Cardiac fibroblast (primary cell): ENCODE measurements at places on chromosomes 1 and 21.
A peak's percentile ranks its signal among the peaks of the same experiment; 100 is the strongest.

DNA sequence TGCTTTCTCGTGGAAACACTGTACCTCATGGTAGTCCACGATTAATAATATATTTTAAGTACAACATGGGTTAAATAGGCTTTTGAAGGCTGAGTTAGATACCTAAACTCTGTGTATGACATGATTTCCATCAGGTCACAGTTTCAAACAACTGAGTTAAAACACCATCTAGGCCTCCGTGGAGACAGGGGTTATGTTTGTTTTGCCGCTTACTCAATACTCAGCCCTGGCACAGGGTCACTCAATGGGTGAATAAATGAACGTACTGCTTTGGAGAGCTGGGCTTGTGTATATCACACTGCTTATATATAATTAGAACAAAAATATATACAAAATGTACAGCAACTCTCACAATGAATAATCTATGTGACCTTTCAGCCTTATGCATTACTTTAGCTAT lies 72.5 kb downstream of the PLPPR5 start:
- DNase-seq, result no peak

DNA sequence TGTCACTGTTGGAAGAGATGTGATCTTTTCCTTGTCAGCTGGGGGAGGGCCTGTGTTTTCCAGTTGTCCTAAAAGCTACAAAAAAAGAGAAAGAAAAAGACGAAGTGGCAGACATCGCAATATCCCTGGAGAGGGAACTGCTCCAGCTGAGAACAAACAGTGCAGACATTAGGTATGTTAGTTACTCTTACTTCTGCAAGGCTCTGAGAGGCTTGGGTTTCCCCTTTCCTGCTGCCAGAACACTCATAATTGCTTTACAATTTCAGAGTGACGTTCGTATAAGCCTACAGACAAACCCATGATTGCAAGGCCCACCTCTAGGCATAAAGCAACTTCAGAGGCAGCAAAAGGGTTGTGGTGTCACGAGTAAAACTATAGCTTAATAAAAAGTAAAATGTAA lies 31.1 kb downstream of the CD160 start:
- DNase-seq, result no peak

DNA sequence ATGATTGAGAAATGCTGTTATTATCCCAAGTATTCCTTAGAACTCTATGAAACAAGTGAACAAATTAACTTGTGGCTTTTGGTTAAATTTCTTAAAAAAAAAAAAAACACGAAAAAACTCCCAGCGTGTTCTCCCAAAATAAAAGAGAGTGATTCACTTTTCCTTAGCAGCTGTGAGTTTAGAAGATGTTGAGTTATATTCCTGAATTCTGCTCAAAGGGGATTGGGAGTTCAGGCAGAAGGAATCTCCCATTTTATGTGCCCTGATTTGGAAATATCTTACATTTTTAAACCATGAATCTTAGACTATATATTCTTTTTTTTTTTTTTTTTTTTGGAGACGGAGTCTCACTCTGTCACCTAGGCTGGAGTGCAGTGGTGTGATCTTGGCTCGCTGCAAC lies 34.3 kb downstream of the SMG7 start:
- peak; percentile 18 for DNase-seq

GRCh38 chr1:209808059-209808581 lies 2.2 kb upstream of the IRF6 start:
- peak; percentile 94 for DNase-seq

DNA sequence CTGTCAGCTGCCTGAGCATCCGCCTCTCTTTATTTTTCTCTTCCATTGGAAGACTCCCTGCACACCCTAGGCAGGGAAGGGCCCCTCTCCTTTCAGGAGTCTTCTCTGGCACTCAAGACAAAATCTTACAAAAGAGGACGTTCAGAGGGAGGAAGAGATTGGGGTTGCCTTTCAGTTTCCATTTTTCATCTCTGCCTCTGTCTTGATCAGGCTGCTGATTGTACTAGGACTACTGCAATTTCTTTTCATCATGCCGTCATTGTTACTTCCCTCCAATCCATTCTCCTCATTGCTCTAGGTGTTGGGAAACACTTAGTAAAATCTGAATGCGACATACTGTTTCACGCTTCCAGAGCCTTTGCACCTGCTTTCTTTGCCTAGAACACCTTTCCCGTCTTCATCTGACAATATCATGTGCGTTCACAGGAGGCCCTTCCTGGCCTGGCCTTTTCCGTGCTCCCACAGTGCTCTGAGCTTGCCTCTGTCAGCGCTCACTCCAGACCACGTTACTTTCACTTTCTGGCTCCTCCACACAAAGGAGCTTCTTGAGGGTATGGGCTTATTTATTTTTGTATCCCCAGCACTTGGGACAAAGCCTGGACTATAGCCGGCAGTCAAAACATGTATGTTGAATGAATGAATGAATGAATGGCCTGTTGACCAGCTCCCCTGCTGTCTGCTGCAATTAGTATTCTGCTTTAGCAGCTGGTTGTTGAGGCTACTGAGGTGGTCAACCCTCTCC lies 10.9 kb downstream of the LRRC71 start:
- no peak for DNase-seq

- DNase-seq, result no peak
Observed at GRCh38 chr1:38336301-38336923, 289.8 kb upstream of the POU3F1 start.

GRCh38 chr1:150621497-150622302 lies 7.7 kb downstream of the ENSA start:
- DNase-seq, result peak; percentile 86

- DNase-seq, result no peak
Observed at GRCh38 chr1:217369271-217369981, 261.5 kb downstream of the GPATCH2 start.

GRCh38 chr1:37433171-37433570 lies 41.2 kb upstream of the ZC3H12A start:
- no peak for DNase-seq

DNA sequence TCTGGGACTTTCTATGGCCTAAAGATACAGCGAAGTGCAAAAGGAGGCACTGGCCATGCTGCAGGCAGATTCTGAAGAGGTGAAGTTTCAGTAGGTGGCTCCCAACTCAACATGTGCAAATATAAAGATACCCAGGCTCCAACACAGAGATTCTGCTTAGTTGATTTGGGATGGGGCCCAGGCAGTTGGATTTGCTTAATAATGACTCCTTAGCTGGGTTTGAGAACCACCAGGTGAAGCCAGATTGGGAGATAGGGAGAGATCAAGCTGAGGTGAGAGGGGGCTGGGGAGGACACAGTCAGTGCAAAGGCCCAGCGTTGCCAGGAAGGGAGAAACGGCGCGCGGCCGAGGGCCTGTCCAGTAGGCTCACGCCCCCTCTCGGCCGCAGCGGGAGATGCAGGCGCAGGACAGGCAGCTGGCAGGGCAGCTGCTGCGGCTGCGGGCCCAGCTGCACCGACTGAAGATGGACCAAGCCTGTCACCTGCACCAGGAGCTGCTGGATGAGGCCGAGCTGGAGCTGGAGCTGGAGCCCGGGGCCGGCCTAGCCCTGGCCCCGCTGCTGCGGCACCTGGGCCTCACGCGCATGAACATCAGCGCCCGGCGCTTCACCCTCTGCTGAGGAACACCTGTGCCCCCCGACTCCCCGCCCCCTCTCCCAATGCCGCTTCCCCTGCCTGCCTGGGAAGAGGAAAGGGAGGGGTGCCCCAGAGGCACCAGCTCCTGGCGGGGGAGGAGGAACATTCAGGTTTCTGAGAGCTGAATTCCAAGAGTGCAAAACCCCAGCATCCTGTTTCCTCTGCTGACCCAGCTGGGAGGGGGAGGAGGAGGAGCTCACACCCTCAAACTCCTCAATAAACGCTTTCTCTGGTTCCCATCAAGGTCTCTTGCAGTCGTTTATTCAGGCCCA lies 1.2 kb downstream of the FAM167B start:
- DNase-seq, result peak; percentile 75

- peak; percentile 33 for DNase-seq
Observed at GRCh38 chr1:227947676-227948492, at the start of gene WNT9A. TSS of gene WNT9A (minus strand) at chr1:227947932. CDS start at chr1:227947887, 45 bp downstream.

DNA sequence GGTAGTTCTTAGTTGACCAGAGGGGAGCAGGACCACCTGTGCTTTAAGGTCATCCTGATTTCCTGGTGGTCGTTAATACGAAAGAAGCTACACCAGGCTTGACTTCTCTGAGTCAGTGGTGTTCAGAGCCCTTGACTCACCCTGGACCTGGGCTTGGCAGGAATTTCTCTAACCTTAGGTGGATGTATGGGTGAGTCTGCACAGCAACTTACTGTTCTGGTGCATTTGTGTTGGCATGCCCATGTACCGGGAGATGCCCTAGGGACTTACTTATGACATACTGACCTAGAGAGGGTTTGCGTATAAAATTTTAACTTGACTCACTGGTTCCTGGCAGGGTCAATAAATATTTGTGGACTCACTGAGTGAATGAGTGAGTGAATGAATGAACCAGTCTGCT lies 304.6 kb downstream of the DISC1 start:
- DNase-seq, result peak; percentile 90

DNA sequence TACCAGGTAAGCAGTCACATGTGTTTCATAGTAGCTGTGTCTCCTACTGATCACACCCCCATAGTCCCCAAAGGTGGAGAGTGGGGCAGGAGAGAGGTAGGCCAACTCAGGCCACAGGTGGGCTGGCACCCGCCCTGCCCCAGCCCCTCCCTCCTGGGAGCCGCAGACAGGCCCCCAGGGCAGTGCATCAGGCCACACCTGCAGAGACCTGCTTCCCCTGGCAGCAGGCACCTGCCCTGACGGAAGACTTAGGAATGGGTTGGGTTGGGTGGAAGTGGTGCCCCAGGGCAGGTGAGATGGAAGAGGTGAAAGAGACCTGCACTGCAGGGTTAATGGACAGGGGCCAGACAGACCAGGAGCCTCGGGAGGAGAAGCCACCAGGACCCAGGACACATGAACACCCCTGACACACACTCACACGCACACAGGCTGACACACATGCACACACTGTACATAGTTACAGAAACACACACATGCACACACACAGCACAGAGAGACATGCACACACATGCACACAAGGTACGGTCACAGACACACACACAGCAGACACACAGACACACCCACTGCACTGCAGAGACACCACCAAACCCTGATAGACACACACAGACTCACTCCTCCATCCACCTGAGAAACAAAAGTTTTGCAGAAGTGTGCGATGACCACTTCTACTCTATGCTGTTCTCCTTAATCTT lies 1.7 kb upstream of the COL18A1 start:
- no peak for DNase-seq

DNA sequence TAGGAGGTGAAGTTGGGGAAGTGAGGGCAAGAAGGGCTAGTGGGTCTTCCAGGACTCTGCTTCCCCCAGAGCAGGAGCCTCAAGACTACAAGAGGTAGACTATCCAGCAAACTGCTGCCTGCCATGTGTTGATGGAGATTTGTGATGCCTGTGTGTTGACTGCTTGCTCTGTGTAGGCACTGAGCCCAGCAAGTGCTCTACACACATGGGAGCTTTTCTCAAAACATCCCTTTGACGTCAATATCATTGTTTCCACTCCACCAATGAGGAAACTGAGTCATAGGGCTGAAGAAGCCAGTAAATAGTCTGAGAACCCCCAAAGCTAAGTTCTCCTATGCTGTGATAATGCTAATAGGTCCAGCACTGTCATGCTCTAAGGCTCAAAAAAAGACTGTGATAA lies 207.2 kb upstream of the NFIA start:
- DNase-seq, result peak; percentile 79

DNA sequence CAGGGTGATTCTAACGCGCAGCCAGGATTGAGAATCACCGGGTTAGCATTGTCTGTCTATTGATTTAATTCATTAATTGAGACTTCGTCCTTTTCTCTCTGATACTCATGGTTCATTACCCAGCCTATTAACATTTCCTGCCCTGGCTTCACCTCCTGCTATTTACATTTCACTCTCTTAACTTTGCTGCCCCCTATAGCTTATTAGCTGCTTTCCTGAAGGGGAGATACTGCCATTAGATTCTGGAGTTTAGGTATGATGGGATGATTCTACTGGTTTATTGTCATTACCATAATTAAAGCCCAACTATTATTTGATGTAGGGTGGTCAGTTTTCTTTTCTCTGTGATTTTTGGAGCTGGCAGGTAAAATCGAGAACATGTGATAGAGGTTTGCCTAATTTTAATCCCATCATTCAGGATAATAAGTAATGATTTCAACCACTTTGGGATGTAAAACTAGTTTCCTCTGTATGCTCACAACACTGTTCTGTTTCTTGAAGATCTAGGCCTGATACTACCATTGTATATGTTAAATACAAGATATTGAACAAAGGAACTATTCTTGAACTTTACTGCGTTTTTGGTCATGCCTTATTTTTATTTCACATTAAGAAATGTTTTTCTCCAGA lies 6.4 kb downstream of the PPP2R5A start:
- peak; percentile 64 for DNase-seq

- no peak for DNase-seq
Observed at GRCh38 chr1:147591261-147591891, 50.1 kb downstream of the BCL9 start.

DNA sequence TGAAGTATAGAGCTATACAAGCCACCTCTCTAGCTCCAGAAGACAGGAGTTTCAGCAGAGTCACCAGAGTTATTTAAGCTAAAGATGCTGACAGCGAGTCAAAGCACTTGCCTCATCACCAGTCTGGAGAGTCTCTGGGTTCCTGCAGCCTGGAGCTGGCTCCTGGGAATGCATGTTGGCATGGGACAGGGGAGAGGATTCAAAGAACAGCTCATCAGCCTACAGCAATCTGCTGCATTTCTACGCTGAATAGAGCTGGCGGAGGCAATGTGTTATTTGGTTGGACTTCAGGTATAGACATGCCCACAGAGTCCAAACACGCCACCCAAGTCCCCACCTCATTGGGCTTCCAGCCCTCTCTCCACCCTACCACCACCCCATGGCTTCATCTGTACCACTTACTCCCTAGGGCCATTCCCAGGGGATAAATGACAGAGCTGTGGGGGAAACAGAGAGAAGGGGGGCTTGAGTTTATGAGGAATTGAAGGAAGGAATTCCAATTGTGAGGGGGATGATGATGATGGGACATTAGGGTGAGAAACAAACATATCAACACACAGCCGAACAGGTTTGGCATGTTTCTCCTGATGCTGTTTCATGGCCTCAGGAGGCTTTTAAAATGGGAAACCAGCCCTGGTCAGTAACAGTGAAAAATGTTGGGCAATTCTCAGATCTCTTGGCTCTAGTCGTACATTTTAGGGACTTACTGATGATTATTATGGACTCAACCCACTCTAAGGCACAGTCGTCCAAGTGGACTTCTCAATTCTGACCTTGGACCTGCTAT lies 58.4 kb downstream of the PLEKHA6 start:
- no peak for DNase-seq

DNA sequence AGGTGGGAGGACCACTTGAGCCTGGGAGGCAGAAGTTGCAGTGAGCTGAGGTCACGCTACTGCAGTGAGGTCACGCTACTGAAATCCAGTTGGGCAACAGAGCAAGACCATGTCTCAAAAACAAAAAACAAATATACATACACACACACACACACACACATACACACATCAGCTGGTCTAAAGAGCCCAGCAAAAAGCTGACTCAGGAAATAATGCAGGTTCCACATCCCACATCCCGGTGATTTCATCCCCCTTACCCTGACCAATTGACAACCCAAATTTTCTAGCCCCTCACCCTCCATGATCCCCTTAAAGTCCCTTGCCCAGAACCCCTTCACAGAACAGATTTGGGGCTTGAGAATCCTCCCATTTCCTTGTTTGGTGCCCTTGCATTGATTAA lies 11.9 kb upstream of the CFHR4 start:
- DNase-seq, result no peak

GRCh38 chr21:34914239-34914638 lies 134.9 kb downstream of the RUNX1 start:
- DNase-seq, result no peak

- DNase-seq, result no peak
Observed at GRCh38 chr21:34519016-34519415, 7.0 kb upstream of the KCNE1 start.
